ENCODE measurements at places on chromosomes 16 and 17. TPM values are rescaled to one million over a fixed set of nuclear protein-coding genes. Genes with fewer than 3 reads are reported as not detected.

- peak; percentile 41 for DNase-seq
Measured at GRCh38 chr17:38415250-38416194, 12.7 kb upstream of the ARHGAP23 start.

Gene GNGT2
- not detected for total RNA-seq

Gene CHD9NB
- total RNA-seq: 1.8 TPM

Gene GDPD3
- 0.83 TPM for total RNA-seq

Gene CDC6
- 43.2 TPM for total RNA-seq

DNA sequence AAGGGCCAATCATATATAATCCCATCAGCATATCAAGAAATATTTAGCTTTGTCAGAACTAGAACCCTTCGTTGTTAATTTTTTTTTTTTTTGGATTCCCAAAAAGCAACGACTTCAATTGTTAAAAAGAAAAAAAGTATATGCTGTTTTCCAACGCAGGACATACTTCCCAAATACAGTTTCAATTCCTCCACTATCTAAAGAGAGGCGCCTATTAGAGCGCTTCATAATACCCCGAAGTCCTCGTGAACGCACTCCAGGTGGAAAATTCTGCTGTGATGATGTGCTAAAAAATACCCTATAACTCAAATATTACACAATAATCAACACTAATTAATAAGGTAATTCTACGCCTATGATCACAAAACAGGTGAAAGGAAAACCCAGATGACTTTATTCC, 20.8 kb downstream of the GNA13 start:
- DNase-seq: no peak

DNA sequence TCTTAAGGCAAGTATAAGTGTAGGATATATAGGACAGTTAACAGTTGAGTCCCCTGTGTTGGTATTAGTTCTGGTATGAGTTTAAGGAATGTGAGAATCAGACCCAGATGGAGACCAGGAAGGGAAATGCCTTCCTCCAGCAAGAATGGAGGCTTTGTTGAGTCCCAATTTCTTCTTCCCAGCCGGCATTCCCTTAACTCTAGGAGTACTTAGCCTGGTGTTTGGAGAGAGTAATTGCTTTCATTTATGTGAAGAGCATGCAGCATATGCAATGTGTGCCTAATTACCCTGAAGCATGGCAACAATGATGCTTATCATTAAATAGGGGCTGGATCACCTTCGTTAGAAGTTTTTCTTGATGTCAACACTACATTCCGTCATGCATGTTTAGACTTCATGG, 225.9 kb upstream of the XYLT1 start:
- DNase-seq: no peak

DNA sequence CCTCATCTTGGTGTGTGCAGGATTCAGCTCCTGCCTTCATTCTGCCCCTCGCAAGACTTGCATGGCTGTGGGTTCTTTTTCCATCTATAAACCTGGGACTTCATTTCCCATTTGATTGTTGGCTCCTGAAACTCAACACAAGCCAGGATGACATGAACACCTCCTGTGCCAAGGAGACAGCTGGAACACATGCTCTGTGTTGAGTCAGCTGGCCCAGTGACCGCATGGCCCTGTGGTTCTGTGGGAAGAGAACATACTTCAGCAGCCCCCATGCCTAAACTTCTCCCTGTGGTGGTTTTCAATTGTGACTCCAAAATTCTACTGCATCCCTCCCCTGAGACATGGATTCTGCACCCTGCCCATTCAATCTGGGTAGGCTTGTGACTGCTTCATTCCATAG, 57.9 kb upstream of the FOXF1 start:
- DNase-seq: peak; percentile 37
